ENCODE measurements at places on chromosomes 1 and 21.
A peak's percentile ranks its signal among the peaks of the same experiment; 100 is the strongest.

DNA sequence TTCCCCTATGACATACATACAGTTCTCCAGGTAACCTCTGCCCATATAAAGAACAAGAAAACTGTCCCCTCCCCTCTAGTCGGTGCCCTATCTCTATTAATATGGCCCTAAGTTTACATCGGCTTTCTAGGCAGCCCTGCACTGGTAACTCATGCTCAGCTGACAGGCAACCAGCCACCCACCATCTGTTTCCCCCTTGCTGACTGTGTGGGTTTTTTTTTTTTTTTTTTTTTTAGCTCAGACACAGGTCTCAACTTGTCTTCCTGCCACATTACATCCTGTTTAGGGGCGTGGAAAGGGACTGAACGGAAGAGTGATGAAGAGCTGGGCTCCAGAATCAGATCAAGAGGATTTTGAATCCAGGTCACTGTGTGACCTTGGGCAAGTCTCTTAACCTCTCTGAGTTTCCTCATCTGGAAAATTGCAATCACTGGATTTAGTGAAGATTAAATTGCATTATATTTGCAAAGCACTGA, 14.0 kb downstream of the LAPTM5 start:
- no peak for DNase-seq

DNA sequence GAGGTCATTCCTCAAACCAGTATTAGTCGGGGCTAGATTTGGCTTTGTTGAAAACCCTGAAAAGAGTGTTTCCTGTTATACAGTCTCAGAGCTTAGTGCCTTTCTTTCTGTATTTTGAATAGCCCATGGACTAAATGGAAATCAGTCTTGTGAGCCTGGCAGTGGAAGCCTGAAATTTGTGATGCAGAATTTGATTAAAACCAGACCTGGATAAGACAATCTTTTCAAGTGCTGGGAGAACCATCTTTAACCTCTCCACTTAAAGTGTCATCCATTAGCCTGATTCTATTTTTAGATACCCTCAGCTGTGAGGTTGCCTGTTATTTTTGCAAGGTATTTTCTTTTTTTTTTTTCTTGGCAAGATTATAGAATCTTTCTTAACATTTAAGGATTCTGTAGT, 19.5 kb downstream of the ACTN2 start:
- no peak for DNase-seq

DNA sequence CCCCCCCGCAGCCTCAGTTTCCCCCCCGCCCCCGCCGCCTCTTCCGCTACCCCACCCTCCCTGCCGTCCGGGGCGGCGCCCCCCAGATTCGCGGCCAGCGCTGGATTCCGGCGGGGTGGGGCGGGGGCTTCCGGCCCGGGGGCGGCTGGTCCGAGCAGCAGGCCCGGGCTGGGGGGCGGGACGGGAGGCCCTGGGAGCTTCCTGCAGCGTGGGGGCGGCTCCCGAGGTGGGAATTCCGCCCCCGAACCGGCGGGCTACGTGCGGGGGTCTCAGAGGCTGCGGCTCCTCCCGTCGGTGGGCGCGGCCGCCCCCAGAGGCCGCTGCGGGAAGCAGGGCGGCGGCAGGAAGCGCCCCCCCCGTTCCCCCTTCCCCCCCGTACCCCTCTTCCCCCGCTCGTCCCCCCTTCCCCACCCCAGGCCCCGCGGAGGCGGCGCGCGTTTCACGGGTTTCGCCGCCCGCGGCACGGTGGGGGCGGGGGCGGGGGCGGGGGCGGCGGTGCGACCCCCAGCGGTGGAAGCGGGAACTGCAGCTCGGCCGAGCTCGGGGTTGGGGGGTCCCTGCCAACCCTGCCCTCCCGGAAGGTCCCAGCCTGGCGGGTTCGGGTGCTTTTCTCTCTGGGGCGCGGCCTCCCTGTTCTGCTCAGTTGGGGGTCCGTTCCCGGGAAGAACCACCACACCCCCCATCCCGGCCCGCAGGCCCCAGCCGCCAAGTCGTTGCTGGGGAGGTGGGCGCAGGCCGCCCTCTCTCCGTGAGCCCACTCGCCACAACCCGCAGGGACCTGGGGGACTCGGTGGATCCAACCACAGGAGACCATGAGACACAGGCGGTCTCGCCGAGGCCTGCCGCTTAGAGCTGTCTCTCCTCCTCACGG, 76.3 kb downstream of the MORN1 start:
- no peak for DNase-seq

DNA sequence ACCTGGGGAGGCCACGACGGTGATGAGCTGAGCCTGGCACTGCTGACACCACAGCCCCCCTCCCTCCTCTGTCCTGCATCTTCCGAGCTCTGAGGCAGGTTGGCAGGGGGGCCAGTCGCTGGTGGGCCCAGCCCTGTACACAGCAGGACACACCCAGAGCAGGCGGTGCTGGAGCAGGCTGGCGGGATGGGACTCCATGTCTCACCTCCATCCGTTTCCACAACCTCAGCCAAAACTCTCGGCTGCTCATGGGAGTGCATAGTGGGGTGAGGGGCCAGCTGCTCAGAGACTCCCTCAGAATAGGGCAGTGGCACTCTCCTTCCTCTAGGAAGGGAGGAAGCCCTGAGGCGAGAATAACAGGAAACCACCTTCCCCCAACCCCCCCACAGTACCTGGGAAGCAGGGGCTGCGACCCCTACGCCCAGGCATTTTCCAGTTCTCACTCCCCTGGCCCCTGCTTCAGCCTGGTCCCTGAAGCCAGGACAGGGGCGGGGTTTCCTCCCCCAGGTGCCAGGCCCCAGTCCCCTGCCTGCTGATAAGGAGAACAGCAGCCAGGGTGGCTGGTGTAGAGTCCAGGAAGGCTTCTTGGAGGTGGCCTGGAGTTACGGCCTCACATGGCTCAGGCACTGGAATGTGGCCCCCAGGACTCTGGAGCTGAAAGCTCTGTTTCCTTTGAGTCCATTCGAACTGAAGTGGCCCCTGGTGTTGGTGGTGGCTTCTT, 3.2 kb upstream of the IBA57 start:
- no peak for DNase-seq

- no peak for DNase-seq
These were observed 1.1 kb upstream of the PCAT6 start for GRCh38 chr1:202809597-202810159.

DNA sequence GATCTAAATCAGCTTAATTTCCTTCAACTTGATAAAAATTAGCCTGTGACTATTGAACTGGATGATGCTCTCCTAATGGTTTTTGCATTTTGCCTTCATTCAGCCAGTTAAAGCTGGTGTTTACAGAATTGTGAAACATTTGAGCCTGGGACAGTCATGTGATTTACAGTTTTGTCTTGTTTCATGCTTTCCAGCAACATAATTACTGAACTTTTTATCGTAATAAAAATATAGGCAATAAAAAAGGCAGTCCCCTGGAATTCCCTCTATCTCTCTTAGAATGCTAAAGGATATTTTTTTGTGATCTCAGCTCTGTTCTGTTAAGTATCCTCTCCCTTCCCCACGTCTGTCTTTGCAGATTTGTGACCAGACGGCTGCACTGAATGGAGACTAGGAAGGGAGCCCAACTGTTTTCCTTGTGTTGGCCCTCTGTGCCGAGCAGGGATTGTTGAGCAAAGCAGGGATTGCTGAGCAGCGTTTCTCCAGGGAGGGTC, 70.3 kb upstream of the RGL1 start:
- peak; percentile 43 for DNase-seq

Data from retina (tissue), 1 donor.